ENCODE measurements at places on chromosomes 4 and X.

GRCh38 chr4:76550966-76551780, 116.1 kb downstream of the SHROOM3 start:
- DNase-seq = no peak

DNA sequence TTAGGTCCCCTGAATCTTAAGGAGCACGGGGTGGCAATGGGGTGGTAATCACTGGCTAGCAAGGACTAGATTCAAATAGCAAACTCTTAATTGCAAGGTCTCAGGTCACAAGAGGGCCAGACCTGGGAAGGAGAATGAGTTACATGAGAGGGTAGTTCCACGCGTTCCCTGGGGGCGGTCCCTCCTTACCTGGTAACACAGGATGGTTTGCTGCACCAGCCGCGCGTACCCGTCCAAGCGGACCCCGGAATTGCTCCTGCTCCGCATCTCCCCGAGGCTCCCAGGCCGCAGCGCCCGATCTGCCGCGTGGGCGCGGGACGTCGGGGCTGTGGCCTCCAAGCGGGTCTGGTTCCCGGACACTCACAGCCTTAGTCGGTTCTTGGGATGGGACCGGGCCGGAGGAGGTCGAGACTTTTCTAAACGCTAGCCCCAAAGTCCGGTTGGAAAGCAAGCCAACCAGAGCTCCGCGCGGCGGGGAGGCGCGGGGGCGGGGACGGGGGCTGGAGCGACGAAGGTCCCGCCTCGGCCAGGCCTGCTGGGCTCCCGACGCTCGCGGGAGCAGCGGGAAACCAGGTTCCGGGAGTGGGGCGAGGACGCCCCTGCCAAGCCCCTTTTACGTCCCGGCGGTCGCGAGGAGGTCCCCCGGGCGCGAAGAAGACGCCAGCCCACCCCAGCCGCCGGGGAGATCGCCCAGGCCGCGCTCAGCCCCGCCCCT, at the start of gene PHKA2:
TSS of gene PHKA2 (minus strand) at position 449 of the 715 bp plus-strand sequence. CDS start at position 267, 182 bp downstream.
- no peak for DNase-seq

GRCh38 chr4:74055096-74055495, 16.6 kb upstream of the CXCL3 start:
- no peak for DNase-seq

DNA sequence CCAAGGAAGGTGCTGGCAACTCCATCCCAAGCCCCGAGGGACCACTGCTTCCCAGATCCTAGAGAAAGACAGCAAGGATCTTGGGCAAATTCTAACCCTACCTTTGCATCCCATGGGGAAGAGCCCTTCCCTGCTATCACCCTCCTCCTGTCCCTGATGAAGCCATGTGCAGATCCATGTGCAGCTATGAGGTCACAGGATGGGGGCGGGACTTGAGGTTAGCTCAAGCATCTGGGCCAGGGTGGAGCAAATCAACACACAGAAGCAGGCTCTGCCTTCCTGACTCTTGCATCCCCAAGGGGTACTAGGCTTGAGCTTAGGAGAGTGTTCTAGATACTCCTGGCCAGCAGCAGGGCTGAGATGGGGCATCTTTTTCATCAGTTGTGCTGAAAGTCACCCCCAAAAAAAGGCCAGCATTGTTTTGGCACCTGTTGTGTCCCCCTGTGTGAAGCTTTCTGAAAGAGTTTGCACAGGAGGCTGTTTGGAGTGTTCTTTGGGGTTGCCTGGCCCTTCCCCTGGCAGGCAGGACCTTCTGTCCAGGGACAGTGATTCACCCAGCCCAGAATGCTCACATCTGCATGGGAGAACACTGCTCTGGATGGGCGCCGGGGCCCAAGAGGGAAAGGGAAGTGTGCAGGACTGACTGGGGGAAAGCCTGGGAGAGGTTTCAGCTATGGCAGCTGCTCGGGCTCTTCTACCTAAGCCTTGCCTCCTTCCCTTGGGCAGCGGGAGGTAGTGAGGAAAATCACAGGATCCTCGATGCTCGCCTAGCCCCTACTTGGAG, 50.8 kb downstream of the PRPS1 start:
- no peak for DNase-seq

- DNase-seq = no peak
Observed at GRCh38 chr4:165207016-165207430, 338 bp upstream of the KLHL2 start.

Measured in stimulated activated CD8-positive, alpha-beta memory T cell treated with anti-CD3 and anti-CD28 coated beads, Interleukin-4, amount 100 ng/mL, for 1 hour (primary cell).